Thyroid gland (tissue), 4 donors: ENCODE measurements at places on chromosomes 13 and 19. TPM values are rescaled to one million over a fixed set of nuclear protein-coding genes. Genes with fewer than 3 reads are reported as not detected.
A peak's percentile ranks its signal among the peaks of the same experiment; 100 is the strongest.

C13orf42 gene
- total RNA-seq = not detected

GRCh38 chr19:46975925-46976782, 43.5 kb upstream of the NPAS1 start:
- peak; percentile 99 for DNase-seq

DNA sequence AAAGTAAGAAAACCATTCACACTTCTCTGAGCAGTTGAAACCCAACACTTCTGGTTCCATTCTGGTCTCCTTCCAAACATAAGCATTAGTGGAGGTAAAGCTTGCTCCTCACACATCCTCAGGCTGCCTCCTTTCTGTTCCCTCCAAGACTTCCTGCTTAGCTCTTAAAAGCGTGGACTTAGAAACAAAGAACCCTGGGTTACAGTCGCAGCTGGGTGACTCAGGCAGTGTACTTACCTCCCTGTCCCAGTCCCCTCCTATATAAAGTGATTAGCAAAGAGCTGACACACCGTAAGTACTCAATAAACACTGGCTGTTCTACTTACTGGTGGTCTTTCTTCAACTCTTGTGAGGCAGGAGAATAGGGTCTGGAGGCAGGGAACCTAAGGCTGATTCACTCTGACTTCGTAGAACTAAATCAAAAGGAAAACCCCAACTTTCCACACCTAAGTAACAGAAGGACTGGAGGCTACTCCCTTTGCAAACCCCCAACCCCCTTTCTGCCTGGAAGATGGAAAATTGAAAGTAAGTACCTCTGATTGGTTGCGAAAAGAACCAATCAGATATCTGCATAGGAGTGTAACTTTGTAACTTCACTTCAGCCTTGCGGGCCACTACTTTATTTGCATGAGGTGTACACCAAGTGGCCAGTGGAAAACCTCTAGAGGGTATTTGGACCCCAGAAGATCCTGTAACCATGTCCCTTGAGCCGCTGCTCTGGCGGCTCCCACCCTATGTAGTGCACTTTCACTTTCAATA, 165.4 kb downstream of the SUCLA2 start:
- no peak for DNase-seq

- no peak for DNase-seq
Measured at GRCh38 chr13:109649713-109650112, 136.7 kb downstream of the IRS2 start.

DNA sequence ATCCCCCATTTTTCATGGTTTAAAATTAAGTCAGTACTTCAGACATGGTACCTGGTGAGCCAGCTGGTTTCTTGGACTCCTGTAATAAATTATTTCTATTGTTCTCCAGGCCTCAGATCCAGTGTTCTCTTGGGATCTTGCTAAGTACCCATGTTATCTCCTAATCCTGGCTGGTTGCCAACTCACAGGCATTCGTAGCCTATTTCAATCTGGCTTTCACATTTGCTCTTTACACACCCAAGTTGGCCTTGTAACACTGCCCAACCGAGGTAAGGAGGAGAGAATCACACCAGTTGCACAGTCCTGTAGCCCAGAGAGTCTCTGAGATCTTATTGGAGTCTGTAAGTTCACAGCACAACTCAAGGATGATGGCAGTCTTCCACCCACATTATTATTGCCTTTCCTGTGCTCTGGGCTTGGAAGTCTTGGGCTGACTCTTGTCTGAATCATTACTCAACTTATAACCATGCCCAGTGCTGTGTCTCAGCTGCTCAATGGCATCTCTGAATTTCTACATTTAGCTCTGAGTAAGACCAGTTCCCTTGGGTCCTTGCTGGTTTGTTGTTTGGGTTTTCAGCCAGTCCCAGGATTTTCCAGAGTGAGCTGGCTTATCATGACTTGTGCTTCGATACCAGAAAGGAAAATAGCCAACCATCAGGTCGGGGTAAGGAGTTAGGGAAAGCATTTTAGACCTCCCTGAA, 76.6 kb upstream of the KLF12 start:
- DNase-seq = no peak

HSD11B1L gene
- total RNA-seq = 7.3 TPM

- no peak for DNase-seq
Measured at GRCh38 chr13:22017226-22017625, 346.4 kb downstream of the FGF9 start.

GRCh38 chr19:4295972-4296771, 6.0 kb downstream of the TMIGD2 start:
- no peak for DNase-seq
